H7 (cell line): ENCODE measurements at places on chromosomes 7 and 10. TPM values are rescaled to one million over a fixed set of nuclear protein-coding genes. Genes with fewer than 3 reads are reported as not detected.

The WDFY4 gene
- total RNA-seq = not detected in 2 replicates

The TAF3 gene
- total RNA-seq = 1.5 and 2.7 TPM in 2 replicates

The PCDH15 gene
- not detected in 2 replicates for total RNA-seq

The GRID2IP gene
- total RNA-seq = 0.28 and 0.33 TPM in 2 replicates

The CXCL12 gene
- total RNA-seq = 21.1 and 42.8 TPM in 2 replicates

The NKX1-2 gene
- 57.8 and 65.1 TPM in 2 replicates for total RNA-seq

The ZNF138 gene
- 0.35 and 0.81 TPM in 2 replicates for total RNA-seq

The FKBP6 gene
- 0.10 TPM in 1 of 2 replicates, not detected in the other for total RNA-seq

The SYT15 gene
- total RNA-seq = 0.04 TPM in 1 of 2 replicates, not detected in the other

The HOXA5 gene
- total RNA-seq = not detected in 2 replicates

The ATP6V1F gene
- total RNA-seq = 93.5 and 120 TPM in 2 replicates

The FASTK gene
- 58.4 and 86.3 TPM in 2 replicates for total RNA-seq

The ADCYAP1R1 gene
- 1.8 TPM in 2 replicates for total RNA-seq

The EVX1 gene
- total RNA-seq = not detected in 2 replicates

The SGMS1 gene
- total RNA-seq = 19.4 and 20.1 TPM in 2 replicates

The CNTNAP2 gene
- 102 and 109 TPM in 2 replicates for total RNA-seq

The CCL24 gene
- not detected in 2 replicates for total RNA-seq

The SFRP5 gene
- 1.9 and 2.3 TPM in 2 replicates for total RNA-seq

The C10orf88 gene
- 7.2 and 10.3 TPM in 2 replicates for total RNA-seq
